ENCODE measurements at places on chromosomes 7 and 10.

DNA sequence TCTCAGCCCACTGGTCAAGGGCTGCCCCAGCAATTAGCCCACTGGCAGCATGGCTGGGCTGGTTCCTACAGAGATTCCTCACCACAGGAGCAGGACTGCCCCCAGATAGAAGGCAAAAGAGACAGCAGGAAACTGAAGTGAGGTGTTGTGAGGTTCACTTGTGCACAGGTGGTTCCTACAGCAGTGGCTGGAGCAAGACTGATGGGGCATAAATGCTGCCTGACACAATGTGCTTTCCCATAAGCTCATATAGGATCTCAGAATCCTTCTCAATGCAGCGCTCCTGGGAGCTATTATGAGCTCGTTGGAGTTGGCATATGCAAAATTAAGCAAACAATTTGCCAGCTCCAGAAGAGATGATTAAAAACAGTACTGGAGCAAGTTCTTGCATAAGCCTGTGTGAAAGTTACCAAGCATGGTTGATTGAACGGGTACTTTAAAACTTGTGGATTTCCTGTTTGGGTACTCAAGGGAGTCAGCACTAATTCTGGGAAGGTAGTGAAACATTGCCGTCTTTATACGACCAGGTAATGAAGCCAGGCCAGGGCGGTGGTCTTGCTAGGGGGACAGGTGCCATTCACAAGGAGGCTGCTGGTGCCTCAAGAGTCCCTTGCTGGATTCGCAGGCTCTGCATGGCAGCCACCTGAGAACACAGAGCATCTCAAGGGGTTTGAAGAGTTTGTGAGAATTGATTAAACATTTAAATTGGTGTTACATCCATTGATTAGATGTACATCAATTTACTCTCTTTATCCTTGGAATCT, 20.3 kb upstream of the PRKCQ start:
- no peak for DNase-seq

DNA sequence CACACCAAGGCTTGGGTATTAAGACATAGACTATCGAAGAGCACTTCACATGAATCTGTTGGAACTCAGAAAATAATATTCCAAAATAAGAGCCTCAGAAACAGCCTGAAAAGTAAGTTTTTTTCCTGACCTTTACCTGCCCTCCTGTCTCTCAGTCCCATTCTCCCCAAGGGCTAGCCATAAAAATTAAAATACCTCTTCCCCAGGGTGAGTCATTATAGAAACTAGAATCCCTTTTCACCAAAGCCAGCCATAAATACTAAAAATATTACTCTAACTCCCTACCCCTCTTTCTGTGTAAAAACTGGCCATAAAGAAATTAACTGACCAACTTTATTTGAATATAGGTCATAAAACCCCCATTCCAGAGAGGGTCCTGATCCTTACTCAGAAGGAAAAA, 87.9 kb upstream of the TMEM106B start:
- DNase-seq, result no peak

DNA sequence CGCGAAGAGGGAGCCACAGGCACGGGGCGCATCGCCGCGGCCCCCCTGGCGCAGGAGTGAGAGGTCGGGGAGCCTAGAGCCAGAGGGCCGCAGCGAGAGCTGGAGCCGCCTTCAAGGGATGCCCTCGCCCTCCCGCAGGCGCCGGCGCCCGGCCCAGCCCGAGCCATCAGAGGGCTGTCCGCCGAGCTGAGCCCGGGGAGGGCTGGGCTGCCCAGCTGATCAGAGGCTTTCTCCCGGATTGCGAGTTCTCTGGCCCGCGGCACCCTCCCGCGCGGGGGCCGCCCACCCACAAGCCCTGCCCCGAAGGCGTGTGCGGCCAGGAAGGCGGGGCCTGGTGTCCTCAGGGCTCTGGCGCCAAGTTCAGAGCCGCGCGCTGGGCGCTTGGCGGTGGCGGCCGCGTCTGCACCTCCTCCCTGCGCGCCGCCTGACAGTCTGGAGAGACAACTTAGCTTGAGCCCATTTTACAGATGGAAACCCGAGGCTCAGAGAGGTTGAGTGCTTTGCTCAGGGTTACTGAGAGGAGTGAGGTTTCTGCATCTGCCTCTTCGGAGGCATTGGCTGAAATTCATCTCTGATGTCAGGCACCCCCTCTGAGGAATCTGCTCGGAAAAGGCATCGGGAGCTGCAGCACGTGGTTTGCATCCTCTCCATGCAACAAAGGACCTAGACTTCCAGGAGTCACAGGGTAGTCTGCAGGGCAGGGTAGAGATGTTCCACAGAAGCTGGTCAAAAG, 3.8 kb upstream of the ANTXRL start:
- peak; percentile 72 for DNase-seq

GRCh38 chr7:151371266-151371665, 29.7 kb downstream of the NUB1 start:
- no peak for DNase-seq

DNA sequence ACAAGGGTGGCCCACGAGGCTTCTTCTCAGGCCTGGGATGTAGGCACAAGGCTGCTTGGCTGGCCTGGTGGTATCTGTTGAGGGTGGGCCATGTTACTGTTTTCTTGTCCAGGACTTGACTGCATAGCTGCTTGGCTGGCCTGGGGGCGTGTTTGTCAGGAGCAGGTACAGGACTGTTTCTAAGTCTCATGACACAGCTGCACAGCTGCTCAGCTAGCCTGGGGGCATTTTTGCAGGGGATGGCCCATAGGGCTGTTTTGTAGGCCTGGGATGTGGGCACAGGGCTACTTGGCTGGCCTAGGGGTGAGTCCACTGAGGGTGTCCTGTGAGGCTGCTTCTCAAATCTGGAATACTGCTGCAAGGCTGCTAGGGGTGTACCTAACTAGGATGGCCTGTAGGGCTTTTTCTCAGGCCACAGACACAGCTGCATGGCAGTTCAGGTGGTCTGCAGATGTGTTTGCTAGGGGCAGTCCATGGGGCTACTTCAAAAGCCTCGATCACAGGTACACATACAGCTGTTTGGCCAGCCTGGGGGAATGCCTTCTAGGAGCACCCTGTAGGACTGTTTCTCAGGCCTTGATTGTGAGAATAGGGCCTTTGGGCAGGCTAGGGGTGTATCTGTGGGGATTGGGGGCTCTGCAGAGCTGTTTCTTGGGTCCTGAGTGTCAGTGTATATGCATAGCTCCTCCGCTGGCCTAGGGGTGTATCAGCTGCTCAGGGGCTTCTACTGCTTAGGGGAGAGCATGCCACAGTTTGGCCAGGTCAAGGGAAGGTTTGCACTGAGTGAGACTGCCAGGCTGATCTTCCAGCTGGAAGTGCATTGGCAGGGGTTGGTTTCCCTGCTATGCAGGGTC, 26.6 kb upstream of the PLA2G12B start:
- DNase-seq, result no peak

DNA sequence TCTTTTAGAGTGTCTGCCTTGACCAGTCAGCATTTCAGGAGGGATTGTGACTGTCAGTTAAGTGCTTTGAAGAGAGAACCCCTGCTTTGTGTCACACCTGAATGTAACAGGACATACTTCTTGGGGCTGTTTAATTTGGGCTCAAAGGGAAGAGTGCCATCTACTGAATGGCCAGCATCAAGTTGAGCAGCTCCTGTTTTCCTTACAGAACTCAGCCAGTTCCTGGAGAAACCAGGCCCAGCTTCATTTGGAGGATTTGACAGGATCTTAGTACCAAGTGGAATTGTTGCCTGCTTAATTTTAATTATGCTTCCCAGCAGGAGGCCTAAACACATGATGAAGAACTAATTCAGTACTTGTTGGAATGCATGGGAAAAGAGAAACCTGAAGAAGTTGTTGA, 8.3 kb downstream of the ADD3 start:
- DNase-seq, result peak; percentile 12

DNA sequence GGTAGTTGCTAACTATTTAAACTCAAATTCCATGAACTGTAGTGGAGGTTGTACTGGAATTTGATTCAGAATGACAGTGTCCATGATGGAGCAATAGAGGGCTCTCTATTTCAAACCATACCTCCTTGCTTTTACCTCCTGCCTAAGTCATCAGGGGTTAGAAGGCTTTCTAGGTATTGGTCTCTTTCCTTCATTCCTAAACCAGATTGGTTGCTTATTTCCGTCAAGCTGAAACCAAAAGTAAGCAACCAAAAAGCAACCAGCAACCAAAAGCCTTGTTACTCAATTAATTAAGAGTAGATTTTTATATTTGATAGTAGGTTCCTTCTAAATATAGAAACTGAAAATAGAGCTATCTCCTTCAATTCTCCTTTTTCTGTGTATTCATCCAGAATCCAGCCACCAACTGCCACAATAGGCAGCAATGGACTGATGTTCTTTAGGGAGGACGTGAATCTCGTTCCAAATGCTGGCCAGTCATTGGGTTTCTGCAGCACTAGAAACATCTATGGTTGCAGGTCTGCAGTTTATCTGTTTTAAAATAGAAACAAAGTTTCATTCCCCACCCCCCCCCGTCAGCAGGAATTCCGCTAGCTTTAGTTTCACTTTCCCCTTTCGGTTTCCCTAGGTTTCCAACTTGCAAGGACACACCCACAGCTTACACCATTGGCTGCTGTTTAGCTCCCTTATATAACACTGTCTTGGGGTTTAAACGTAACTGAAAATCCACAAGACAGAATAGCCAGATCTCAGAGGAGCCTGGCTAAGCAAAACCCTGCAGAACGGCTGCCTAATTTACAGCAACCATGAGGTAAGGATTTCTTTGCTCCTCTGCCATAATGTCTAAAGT, at the start of gene IFIT1:
IFIT1 (plus strand) TSS at position 717 of the 850 bp plus-strand sequence; CDS start at position 807, 90 bp downstream.
- peak; percentile 19 for DNase-seq

GRCh38 chr7:130909881-130910672, 176.1 kb upstream of the KLF14 start:
- no peak for DNase-seq

DNA sequence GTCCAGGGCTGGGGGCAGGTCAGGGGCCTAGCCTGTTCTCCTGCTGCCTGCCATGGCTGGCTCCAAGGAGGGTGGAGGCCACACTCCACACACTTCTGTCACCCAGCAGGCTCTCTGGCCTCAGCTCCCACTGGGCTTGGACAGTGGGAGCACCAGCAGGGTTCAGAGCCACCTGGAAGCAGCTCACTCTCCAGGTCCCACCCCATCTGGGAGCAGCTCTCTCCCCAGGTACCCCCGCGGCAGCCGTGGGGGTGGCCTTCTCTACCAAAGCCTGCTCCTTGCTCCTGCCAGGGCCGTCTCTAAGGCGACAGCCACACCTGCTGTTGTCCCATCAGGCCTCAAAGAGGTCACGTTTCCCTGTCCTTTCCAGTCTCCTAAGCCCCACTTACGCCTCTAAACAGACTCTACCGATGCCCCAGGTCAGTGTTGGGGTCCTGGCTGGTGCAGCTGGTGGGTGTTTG, 142.5 kb upstream of the RET start:
- DNase-seq, result no peak

- DNase-seq, result no peak
Observed at GRCh38 chr7:22549051-22549450, 49.1 kb upstream of the STEAP1B start.

- DNase-seq, result no peak
Observed at GRCh38 chr7:123367031-123367430, 167.3 kb upstream of the SLC13A1 start.

DNA sequence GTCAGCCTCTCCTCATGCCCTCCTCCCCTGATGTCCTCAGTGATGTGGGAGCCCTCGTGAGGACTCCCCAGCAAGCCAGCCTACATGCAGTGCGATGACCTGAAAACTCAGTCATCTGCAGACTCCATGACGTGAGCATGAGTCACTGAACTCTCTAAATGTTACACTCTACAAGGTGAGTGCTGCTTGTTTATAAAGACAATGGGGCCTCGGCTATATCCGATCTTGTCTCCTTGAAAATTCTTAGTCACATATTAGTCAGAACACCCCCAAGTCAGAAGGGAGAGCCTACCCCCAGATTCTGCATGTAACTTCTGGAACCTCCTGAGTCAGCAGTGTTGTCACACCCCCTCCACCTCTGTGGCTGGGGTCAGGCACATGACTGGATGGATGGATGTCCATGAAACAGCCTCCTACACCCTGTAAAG, 673.8 kb downstream of the INHBA start:
- no peak for DNase-seq

DNA sequence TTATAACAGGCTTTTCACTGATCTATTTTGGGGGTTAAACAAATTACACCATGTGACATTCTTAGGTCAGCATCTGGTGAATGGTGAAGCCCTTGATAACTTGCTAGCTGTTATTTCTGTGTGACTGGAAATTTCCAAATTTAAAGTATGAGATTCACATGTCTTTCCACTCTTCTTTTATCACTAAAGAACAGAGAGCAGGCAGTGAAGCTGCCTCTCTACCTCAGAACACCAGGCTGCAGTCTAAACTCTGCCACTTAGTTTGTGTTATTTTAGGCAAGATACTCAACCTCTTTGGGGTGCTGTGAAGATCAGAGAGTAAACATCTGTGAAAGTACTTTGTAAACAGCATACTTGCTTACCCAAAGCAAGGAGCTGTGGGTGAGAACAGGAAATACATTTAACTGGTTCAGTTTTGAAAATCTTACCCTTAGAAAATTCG, 15.5 kb upstream of the SP4 start:
- no peak for DNase-seq

DNA sequence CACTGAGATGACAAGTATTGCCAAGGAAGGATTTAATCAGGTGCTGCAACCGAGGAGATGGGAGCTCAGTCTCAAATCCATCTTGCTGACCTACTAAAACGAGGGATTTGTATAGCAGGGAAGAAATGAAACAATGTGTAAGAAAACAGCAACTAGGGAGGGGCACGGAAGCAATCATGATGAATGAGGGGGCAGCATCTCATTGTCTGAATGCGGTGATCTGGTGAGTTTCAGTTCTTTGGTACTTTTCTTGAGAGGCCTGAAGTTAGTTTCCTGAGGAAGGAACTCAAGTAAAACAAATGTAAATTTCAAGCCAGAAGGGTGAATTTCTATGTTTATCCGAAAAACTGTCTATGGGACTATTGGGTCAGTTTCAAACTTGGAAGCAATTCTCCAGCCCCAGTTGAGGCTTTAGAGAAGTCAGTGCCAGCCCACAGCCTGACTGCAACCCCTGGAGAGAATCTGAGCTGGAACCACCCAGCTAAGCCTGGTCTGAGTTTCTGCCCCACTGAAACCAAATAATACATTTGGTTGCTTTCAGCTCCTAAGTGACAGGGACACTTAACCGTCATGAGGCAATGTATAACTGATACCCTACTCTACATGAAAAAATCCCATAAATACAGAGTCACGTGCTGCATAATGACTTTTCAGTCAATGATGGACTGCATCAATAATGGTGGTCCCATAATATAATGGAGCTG, 45.8 kb upstream of the TNS3 start:
- DNase-seq, result no peak

DNA sequence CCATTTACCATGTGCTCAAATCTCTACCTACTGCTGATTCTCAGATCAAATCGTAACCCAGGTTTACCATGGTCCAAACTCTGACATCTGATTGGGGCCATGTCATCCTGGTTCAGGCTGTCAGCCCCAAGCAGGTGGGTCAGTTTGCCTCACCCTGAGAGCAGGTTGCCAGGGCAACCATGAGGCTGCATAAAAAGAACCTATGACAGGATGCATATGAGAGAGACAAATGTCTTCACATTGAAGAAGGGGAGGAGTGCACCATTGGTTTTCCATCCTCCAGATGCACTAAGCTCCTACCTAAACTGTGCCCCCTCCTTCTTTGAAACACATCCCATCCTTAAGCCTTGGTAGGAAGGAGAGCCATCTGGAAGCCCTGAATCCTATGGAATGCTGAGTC, 10.2 kb downstream of the PRSS1 start:
- no peak for DNase-seq

- DNase-seq, result no peak
Observed at GRCh38 chr10:58918887-58919286, 257.6 kb upstream of the PHYHIPL start.
